HT-29 (cell line): ENCODE measurements at places on chromosomes 2 and 18.

DNA sequence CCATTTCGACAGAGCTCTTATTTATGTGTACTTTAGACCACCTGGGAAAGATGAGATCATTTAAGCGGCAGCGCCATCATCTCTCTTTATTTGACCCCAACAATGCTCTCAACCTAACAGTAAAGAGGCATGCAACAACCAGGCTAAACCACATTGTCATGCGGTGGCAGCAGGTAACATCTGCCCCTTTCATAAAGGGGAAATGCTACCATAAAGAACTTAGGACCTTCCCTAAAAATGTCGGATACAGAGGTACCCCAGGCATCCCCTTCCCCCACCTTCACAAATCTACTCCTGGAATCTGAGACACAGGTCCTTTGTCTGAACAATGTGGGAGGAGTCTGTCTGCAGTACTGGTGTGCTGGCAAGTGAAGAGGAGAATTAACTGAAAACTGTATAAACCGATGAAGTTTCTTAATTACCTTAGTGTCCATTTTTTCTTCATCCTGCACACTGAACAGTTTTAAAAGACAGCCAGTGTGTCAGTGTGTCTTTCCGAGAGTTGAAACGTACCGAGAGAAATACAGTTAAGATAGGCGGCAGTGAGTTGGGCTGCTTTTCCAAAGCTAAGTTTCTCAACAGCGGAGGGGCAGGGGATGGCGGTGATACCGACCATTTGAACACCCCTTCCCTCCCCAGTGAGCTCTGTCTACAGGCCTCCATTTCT, 1.9 kb downstream of the MEX3C start:
- DNase-seq, result peak; percentile 65

GRCh38 chr2:224412141-224413015, 10.5 kb upstream of the FAM124B start:
- DNase-seq, result no peak

GRCh38 chr2:161077367-161078210, 82.6 kb upstream of the TANK start:
- no peak for DNase-seq

DNA sequence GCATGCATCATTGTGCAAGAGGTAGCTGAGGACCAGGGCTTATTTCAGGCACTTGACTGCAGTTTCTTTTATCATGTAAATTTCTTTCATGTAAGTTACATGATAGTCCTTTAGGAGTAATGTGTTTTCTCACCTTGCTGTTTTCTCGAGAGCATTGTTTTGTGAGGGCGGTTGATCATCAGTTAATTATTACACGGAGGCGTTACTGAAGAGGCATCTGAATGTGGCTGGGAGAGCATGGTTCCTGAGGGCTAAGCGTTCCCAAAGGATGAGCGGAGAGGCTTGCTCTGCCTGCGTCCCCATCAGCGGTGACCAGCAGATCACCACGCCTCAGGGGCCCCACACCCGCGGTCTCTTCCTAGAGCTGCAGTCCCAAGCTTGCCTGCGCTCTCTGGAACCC, 156.1 kb upstream of the NFATC1 start:
- no peak for DNase-seq

DNA sequence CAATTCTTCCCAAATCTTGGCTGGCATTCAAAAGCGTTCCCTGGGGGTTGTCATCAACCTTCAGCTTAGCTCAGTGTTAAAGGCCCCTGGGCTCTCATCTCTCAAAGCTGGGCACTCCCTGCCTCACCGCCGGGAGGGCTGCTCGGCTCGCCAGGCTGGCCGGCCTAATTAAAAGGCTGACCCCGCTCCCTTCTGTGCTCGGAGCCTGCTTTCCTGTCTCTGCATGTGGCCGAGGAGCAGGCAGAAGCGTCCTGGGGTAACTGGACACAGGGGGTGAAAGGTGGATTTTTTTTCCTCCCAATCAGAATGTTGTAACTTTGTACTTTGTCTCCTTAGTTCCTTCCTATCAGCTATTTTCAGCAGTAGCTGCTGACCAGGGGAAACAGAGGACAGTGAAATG, 231.1 kb downstream of the GBX2 start:
- no peak for DNase-seq

- DNase-seq, result no peak
Measured at GRCh38 chr2:228417526-228417925, 236.0 kb upstream of the SPHKAP start.

DNA sequence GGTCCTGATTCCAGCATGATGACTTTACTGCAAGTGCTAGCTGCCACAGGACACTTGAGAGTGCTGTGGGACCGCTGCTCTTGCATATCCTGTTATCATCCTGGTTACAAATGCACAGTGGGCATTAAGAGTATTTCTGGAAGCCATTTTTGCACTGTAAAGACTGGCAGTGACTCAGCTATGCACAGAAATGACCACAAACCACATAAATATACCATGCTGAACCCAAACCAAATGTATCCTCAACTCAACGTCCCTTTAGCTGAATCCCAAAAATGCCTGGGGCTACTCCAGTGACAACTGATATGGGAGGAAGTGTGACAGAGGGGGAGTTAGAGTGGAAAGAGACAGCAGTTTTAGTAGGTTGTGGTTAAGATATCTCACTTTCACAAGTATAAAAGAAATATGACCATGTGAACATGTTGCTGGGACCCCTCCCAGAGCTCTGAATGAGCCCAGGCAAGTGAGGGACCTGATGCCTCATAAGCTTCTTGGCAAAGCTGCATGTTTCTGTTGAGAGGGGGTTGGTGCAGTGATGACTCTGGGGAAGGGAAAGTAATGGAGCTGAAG, 37.3 kb downstream of the RHBDD1 start:
- no peak for DNase-seq

- DNase-seq, result no peak
Measured at GRCh38 chr2:27431395-27431794, 3.0 kb downstream of the NRBP1 start.

GRCh38 chr2:64562148-64562784, 38.1 kb downstream of the AFTPH start:
- DNase-seq, result peak; percentile 45

- no peak for DNase-seq
Measured at GRCh38 chr2:231336700-231337099, 58.8 kb upstream of the B3GNT7 start.

- no peak for DNase-seq
Measured at GRCh38 chr2:106562268-106563186, 75.4 kb downstream of the CD8B2 start.

- no peak for DNase-seq
Measured at GRCh38 chr2:98123286-98123685, 36.3 kb downstream of the VWA3B start.

DNA sequence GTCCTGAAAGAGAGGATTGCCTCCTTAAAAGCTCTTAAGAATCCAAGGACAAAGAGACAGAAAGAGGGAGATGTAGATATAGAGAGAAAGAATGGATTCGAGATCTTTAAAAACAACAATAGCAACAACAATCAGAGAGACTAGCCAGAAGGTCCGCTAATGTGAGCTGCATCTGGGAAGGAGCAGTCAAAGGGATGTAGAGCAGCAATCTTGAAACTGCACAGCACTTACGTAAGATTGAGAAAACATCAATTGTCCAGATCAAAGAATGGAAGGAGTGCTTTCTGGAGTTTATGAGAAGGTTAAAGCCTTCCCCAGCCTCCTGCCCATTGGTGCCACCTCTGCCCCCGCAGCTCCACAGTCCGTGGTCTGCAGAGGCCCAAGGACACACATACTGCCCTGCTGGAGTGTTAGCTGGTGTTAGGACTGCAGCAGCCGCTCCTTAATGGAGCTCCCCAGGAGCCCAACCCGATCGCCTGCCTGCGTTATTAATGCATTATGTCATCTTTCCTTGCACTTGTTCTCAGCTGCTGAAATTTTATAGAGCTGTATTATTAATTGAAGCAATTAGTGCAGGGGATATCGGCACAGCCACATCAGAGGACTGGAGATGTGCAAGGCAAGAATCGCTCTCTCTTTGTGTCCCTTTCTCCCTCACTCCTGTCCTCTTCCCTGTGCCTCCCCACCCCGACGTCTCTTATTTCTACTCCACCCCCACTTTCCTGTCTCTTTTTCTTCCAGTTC, 94.2 kb upstream of the STPG4 start:
- peak; percentile 37 for DNase-seq

DNA sequence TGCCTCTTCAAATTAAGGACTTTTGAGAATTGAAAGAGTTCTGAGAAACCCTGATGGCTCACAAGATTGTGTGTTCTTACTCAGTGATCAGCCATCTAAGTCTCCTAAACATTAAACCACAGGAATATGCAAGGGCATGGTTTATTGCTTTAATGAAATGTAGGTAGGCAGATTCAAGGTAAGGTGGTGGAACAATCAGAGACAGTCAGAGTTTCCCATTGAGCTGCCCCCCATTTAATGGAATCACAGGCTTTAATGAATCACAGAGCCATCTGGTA, 107.8 kb upstream of the LRATD1 start:
- no peak for DNase-seq

- DNase-seq, result no peak
Measured at GRCh38 chr2:195652911-195653310, 4.1 kb upstream of the SLC39A10 start.

GRCh38 chr2:152393377-152393776, 58.4 kb downstream of the FMNL2 start:
- no peak for DNase-seq

GRCh38 chr18:13221869-13222855, 3.6 kb downstream of the LDLRAD4 start:
- no peak for DNase-seq

GRCh38 chr2:77519888-77520506, 2.2 kb downstream of the LRRTM4 start:
- no peak for DNase-seq

DNA sequence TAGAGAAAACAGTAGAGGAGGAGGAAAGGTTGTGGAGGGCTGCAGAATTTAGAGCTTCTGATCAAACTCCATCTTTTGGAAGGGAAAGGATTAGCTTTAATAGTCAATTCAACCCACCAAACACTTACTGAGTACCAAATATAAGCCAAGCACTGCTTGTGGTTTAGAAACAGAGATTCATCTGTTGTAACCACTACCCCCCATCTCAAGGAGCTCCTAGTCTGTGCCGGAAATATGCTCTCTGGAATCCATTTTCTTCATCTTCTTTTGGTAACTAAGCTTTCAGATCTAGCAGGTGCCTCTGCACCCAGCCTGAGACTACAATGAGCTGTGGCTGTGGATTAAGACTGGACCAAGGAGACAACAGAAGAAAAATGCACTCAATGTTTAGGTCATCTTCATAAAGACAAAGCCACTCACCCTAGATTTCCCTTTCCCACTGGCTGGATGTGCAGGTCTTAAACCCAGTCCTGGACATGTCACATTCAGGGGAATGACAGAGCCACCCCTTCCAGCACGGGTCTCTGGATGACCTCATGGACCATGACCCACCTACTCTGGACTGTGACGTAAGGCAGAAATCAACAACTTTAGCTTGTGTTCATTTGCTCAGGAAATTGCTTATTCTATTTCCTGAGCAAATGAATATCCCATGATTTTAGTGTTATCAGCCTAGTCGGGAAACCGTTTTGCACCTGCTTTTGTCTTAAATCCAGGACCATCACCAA, 52.9 kb downstream of the EPB41L3 start:
- no peak for DNase-seq
